ENCODE measurements at places on chromosomes 7 and 10.

DNA sequence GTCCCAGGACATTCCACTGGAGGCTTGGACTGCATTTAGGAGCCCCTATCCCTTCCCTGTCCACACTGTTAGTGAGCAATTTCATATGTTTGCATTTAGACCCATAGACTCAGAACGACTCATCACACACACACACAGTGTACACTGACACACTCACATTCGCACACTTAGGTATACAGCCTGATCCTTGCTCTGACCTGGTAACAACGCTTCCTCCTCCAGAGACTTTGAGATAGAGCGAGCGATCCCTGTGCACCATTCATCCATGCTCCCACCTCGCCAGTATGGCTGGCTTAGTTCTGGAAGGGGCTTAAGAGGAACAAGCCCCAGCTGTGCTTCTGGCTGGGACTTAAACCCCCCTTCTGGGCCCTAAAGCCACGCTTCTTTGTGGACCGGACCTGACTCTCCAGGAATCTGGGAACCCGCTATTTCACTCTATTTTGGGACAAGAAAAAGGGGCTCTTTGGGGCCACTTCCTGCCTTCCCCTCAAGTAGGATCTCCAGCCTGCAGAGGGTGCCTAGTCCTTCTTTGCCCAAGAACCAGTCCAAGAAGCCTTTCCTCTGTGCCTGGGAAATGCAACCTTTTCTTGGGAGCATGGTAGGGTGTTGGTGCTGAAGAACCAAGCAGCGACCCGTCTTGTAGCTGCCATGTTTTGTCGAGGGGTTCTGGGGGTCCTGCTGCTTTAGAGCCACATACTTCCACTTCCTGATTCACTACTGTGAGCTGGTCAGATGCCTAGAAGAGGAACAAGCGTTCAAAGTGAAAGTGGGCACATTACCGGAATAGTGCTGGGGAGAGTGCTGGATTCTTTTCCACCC lies 1.1 kb upstream of the HOXA13 start:
- no peak for DNase-seq

DNA sequence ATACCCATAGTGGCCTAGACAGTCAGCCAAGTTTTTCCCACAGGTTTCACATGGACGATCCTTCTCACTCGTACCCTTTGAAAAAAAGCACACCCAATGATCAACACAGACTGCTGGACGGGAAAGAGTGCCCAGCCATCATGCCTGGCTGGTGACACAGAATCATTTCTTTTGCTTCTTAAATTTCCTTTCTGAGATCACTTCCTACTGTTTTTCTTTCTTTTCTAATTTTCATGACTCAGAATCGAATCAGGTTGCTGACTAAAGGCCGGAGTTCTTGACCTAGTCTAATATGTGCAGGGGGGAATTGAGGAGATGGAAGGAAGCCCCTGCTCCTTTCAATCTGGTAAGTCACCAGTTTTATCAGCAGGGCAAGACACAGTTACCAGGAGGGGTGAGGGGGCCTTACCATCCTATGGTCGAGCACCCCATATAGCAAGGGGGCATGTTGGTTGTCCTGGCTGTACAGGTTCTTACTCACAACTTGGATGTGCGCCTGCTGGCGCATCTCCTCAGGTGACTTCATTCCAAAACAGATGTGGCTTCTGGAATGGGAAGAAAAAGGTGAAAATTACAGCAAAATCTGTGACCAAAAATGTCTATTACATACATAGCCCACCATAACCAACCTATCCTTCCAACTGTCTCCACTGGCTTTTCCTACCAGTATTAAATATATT lies 3.5 kb downstream of the POLR3A start:
- no peak for DNase-seq

DNA sequence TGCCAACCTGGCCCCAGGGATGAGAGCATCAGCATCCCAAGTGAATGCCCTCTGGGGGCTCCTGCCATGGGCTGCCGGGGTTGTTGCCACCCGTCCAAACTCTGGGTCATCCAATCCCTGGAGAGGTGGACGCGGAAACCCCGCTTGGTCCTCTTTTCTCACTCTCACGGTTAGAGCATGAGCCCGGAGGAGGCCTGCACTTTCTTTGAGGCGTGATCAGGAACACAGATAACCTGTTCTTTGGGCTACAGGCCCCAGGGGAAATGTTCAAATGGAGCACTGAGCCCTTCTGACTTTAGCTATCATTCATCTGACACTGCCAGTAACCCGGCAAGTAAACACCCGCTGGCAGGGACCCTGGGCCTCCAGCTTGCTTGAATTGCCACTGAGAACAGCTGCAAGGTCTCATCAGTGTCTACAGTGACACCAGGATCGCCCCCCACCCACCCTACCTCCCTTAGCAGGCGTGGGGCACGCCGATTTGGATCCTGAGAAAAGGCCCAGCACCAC lies 29.4 kb upstream of the SLF2 start:
- DNase-seq, result no peak

GRCh38 chr7:151571471-151571870 lies 51.8 kb upstream of the RHEB start:
- DNase-seq, result no peak

GRCh38 chr10:80964955-80965614 lies 427.4 kb downstream of the SH2D4B start:
- no peak for DNase-seq

GRCh38 chr7:26857506-26858240 lies 6.7 kb downstream of the SKAP2 start:
- no peak for DNase-seq

GRCh38 chr10:119190954-119191785 lies 12.6 kb upstream of the PRDX3 start:
- DNase-seq, result no peak

- no peak for DNase-seq
Observed at GRCh38 chr7:134355927-134356326, 39.2 kb upstream of the SLC35B4 start.

DNA sequence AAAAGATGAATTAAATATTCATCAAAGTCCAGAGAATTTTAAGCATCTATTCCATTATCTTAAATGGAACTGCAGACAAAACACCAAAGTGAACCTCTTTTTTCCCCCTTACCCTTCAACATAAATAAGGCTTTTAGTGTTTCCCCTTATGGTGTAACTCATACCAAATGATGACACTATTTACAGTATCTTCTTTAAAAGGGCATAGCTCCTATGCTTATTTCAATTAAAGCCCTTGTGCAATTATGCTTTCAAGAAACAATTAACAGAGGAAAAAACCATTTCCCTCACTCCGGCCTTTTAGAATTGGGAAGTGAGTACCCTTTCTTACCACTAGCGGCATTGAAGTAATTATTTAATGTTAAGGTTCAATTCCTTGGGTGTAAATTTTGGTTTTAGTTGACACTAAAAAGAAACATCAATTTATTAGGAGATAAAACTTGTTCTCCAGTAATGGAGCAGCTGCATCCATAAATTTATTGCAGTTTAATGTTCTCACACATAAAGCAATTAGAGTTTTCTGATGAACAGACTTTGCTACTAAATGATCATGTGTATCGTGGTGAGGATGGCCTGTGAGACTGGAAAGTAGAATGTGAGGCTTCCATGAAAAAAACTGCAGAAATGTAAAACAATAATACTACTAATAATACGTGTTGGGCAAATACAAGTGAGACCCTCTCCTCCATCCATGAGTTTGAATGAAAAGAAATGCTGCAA lies 661.3 kb downstream of the PARD3 start:
- no peak for DNase-seq

Measured in CD4-positive, alpha-beta T cell treated with Interleukin-2 at 100 ng/mL for 4 hours (primary cell).